ENCODE measurements at places on chromosomes 5 and 9.

DNA sequence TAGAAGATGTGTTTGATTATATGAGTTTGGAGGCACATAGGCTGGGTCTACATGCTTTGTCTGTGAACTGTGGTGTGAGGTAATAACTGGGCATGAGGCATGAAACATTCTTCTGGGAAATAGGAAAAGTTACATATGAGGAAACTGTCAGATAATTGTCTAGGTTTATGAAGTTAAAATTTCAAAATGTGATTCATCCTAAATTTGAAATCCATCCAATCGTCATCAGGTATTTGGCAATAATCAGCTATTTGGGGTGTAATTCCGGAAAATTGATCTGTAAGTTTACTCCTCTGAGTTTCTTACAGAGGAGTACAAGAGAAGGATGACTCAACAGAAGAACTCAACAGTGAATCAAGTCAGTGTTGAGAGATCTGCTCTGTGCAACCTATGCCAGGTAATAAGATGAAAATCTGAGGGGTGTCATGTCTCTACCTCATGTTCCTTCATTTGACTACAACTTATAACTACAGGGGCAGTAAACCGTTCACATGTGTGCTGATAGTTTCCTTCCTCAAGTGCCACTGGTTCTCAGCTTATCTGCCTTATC, 1171.6 kb upstream of the CDH18 start:
- no peak for DNase-seq

GRCh38 chr5:130801963-130802362, 363.1 kb downstream of the HINT1 start:
- no peak for DNase-seq

GRCh38 chr5:171907725-171908343, 98.6 kb downstream of the FBXW11 start:
- DNase-seq = peak; percentile 16

DNA sequence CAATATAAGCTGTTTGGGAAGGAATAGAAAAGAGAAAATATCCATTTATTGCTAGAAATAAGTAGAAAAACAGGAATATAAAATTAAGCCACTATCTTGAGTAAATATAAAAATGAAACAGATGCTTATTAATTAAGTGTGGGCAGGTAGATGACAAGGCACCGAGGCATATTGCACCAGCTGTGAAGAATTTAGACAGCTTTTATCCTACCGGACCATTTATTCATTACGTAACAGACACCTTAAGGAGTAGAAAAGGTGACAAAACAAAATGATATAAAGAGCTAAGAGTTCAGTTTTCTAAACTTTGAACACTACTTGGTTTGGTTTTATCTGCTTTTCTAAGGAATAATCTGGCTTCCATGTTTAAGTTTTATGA, 404.1 kb downstream of the PTPRD start:
- no peak for DNase-seq

- no peak for DNase-seq
Measured at GRCh38 chr9:113520109-113520642, 56.6 kb downstream of the RGS3 start.

DNA sequence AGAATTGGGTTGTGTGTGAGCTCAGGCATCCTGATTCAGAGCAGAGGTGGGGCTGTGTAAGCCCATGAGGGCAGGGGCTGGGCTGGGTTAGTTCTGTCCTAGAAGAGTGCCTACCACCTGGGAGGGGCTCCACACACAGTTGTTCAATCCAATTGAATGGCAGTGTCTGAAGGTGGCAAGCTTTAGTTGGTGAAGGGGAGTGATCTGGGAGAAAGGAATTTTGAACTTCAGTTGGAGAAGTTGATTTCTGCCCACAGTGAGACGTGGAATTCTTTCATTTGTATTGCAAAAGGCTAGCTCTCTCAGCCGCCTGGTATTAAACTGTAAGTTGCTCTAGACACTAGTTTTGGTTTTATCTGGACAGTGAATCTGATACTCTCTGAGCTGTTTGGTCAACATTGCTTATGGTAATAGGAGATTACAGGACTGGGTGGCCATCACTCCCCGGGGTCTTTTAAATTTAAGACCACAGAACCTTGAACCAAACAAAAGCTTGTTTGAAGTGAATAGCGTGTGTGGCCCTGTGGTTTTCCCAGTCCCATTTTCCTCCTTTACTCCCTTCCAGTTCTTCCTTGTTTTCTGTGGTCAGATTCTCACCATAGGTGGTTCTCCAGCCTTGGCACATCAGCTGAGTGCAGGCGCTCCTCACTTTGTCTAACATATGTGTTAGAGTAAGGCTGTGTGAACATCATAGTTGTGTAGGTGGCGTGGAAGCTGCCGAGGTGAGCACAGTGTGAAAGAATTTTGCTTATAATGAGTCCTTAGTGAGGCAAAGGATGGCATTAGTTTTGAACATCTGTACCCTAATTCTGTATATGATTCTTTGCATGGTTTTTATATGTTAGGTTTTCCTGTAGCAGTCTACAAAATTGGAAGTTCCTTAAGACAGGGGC, 78.0 kb downstream of the ARHGAP26 start:
- no peak for DNase-seq

Measured in NCI-H1105 (cell line).